EH (cell line): ENCODE measurements at places on chromosomes 6 and 20.
A peak's percentile ranks its signal among the peaks of the same experiment; 100 is the strongest.

DNA sequence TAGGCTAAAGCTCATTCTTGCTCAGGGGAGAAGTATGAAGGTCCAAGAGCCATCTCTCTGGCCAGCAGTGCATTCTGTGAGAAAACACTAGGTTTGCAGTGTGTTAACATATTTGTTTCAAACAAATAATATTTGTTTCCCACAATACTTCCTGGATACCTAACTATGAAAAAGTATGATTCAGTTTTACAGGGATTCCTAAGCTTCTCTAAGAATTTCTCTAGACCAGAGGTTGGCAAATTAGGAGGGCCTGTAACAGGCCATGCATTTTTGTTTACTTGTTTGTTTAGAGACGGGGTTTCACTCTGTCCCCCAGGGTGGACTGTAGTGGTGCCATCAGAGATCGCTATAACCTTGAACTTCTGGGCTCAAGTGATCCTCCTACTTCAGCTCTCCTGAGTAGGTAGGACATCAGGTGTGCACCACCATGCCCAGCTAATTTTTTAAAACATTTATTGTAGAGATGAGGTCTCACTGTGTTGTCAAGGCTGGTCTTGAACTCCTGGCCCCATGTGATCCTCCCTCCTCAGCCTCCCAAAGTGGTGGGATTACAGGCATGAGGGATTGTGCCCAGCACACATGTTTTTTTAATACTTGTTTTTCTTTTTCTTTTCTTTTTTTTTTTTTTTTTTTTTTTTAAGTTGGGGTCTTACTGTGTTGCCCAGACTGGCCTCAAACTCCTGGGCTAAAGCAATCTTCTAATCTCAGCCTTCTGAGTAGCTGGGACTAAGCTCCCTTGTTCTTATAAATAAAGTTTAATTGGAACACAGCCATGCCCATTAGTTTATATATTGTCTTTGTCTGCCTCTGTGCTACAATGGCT lies 71.7 kb downstream of the ADGRG6 start:
- peak; percentile 56 for DNase-seq

DNA sequence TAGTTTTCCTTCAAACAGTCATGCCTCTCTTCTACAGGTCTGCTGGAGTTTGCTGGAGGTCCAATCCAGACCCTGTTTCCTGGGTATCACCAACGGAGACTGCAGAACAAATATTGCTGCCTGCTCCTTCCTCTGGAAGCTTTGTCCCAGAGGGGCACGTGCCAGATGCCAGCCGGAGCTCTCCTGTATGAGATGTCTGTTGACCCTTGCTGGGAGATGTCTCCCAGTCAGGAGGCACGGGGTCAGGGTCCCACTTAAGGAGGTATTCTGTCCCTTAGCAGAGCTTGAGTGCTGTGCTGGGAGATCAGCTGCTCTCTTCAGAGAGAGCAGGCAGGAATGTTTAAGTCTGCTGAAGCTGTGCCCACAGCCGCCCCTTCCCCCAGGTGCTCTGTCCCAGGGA lies 666.9 kb downstream of the FRK start:
- DNase-seq = no peak

DNA sequence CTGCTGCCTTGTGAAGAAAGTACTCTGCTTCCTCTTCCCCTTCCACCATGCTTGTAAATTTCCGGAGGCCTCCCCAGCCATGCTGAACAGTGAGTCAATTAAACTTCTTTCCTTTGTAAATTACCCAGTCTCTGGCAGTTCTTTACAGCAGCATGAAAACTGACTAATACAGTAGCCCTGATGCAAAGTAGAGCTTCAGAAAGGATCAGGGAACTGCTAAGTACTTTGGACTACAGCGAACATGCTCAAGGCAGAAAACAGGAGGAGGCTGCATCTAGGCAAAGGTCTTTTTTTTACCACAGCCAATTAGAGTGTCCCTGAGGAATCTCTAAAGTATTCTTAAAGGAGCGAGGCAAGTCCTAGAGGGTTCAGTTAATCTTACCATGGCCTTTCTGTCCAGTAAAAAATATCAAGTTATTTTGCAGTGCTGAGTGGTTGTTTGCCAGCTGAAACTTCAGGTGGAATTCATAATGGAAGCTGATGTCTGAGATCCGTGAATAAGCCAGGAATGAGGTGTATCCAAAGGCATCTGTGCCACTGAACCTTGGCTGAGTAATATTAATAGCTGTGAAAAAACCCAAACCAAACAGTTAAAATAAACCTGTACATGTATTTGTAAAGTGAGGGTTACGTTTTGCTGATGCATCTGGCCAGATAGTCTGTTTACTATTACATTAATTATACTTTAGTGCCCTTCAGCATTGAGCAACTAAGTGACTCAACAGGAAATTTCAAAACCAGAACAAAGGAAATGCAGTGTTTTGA lies 170.4 kb downstream of the PHF3 start:
- DNase-seq = peak; percentile 81

DNA sequence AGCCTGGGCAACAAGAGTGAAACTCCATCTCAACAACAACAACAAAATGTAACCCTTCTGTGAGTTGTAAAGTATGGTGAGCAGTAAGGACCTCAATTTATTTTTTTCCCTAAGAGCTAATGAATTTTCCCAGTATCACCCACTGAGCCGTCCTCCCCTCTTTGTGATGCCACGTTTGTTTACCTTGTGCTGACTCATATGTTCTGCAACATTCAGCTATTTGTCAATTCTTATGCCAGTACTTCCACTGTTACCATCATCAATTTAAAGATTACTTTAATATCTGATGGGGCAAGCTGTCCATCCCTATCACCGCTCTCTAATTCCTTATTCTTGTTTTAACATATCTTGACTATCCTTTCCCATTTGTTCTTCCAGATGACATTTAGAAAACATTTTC lies 37.5 kb downstream of the MAK start:
- DNase-seq = peak; percentile 35

DNA sequence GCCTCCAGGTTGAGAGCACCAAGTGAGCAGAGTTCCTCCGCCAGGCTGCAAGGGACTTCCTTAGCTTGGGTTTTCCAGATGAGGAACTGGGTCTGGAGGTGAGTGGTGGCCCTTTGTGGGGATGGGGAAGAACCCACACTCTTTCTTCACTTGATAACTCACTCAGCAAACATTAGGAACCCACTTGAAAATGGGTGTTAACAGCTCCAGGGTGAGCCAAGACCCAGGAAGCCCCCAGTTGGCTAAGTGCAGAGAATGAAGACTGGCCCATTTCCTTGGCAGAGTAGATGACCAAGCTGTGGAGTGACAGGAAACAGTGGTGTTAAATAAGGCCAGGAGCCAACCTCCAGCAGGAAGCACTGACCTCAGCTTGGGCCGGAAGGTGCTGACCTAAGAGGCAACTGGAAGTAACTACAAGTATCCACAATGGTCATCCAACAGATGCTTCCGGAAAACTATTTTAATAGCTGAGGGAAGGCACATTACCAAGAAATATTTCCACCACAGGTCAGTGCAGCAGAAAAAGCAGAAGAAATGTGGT lies 22.7 kb downstream of the MRPL14 start:
- DNase-seq = peak; percentile 44

GRCh38 chr6:166862978-166863530 lies 93.3 kb downstream of the RNASET2 start:
- no peak for DNase-seq

DNA sequence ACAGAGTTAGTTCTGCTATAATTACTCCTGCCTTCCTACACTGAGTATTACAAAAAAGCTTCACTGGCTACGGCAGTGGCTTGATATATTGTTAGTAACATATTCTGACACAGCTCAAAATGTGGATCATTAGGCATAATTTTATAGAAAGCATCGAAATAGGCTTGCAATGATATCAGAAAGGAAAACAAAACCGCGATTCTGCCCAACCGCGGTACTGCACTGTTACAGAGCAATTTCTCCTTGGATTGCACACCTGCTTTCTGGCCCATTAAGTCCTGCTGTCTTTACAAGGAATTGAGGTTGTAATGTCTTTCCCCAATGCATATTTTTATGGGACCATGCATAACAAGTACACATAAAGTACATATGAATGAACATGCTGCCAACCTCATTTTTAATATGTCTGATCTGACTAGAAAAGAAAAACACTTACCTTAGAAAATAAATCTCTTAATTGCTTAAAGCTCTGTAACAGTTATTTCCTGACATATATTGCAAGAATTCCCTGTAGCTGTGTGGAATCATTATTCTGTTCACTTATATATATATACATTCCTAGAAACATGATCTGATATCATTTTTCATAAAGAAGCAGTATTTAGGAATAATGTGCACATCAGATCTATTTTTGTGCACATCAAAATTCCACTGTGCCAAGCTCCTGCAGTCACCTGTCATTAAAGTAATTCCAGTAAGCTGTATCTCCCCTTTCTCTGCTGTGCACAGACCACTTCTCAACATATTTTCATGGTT lies 763.9 kb downstream of the HACE1 start:
- DNase-seq = no peak

GRCh38 chr6:93799226-93799625 lies 379.9 kb upstream of the EPHA7 start:
- no peak for DNase-seq

DNA sequence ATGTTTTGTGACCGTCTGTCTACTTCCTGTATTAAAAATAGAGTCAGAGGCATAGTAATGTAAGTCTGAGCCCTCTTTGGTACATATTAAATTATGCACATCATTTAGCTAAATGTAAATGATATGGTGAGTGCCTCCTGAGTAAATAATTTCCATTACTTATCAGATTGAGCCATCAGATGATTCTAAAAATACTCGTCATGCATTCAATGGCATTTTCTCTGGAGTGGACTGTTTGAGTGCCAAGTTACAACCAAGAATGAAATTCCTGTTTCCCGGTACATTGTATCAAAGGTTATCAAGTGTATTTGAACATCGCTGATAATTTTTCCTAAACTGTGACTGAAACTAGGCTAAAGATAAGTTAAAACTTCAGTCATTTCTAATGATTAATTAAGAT lies 81.0 kb downstream of the AKAP7 start:
- no peak for DNase-seq

DNA sequence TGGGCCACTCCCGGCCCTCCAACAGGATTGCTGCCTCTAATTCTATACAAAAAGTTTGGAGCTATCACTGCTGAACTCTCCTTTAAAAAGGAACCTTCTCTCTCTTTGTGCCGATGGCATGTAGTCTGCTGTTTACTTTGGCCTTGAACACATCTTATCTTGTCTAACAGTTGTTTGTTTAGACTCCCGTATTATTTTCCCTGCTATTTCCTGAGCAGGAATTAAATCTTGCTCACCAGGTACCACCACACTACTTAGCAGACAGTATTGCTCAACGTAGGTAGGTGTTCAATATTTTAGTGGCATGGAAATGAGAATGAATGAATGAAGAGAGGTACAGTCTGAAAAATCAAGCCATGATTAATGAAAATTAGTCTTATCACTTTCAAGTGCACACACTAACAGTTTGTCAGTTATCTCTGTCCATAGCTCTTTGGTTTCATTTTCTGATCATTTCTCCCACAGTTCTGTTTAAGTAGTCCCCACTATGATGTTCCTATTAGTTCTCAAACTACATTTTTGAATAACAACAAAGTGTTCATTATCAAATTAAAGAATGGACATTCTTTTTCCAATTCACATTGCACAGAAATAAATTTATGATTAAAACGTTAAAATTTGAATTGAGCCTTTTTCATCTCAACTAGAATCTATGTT lies 6.8 kb upstream of the HEY2 start:
- no peak for DNase-seq

DNA sequence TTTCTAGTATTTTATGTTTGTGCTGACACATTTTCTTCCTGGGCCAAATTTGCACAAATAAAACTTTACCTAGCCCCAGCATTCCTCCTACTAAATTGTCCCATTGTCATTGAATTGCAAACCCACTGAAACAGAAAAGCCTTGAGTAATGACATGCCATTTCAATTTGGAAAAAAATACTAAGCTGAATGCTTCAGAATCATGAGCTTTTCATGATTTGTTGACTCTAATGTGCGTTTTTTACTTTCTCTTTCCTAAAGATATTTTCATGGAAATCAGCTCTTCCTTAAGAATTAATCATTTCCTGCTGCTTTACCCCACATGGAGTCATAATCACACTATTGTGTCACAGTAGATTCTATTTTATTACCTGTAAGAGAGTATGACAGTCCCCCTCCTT lies 47.4 kb downstream of the TRDN start:
- DNase-seq = no peak

DNA sequence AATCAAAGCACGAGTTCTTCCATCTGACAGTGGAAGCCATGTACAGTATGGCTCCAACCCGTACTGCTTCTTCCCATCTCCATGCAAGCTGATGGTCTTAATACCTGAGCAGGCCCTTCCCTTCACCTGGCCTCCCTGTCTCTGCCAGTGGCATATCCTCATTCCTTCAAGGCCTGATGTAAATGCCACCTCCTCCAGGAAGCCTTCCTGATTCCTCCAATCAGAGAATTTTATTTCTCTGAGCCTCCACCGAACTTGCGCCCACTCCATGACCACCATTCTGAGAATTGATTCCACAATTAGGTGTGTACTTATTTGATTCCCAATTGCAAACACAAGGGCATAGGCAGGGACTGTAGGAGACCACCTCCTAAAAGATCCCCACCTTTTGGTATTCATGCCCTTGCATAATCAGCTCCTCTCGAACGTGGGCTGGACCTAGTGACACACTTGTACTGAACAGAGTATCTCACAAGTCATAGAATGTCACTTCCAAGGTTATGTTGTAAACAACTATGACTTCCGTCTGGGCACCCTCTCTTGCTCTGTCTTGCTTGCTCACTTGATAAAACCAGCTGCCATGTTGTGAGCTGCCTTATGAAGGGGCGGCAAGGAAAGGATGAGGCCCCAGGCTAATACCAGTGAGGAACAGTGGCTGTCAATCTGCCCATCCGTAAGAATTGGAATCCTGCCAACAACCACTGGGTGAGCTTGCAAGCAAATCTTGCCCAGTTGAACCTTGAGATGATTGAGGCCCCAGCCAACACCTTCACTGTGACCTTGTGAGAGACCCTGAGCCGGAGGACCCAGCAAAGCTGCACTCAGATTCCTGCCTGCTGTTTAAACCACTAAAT lies 38.8 kb downstream of the CPNE5 start:
- DNase-seq = no peak

DNA sequence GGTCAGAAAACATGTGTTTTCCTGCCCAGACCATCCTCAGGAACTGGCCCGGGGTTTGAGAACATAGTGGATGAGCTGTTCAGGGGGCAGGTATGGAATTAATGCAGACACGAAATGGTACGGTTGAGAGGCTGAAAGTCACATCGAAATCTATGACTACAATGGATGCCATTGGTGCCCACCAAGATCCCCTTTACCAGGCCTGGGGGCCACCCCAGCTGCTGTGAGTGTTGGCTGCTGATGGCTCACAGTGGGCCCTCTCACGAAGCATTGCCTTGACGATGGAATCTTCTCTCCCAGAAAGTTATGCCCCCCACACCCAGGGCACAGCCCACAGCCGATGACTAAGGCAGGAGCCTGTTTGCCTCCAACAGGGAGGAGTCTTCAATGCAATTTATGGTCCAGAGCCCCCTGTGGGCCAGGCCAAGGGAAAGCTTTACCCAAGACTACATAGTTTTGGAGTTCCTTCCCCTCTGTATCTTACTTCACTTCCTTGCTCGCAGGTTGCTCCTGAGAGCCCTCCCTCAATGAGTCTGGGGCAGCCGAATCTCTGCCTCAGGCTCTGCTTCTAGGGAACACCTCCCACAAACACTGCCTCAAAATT lies 92.6 kb downstream of the BFSP1 start:
- no peak for DNase-seq

- peak; percentile 70 for DNase-seq
Observed at GRCh38 chr6:157346373-157346772, 23.1 kb upstream of the TMEM242 start.

- no peak for DNase-seq
Observed at GRCh38 chr6:36692220-36692619, 5.4 kb upstream of the RAB44 start.

- DNase-seq = no peak
Observed at GRCh38 chr6:157539900-157540752, 159.1 kb downstream of the ZDHHC14 start.

GRCh38 chr20:57470666-57471495 lies 54.1 kb downstream of the CTCFL start:
- no peak for DNase-seq
